ENCODE measurements at places on chromosomes 2 and 18.

DNA sequence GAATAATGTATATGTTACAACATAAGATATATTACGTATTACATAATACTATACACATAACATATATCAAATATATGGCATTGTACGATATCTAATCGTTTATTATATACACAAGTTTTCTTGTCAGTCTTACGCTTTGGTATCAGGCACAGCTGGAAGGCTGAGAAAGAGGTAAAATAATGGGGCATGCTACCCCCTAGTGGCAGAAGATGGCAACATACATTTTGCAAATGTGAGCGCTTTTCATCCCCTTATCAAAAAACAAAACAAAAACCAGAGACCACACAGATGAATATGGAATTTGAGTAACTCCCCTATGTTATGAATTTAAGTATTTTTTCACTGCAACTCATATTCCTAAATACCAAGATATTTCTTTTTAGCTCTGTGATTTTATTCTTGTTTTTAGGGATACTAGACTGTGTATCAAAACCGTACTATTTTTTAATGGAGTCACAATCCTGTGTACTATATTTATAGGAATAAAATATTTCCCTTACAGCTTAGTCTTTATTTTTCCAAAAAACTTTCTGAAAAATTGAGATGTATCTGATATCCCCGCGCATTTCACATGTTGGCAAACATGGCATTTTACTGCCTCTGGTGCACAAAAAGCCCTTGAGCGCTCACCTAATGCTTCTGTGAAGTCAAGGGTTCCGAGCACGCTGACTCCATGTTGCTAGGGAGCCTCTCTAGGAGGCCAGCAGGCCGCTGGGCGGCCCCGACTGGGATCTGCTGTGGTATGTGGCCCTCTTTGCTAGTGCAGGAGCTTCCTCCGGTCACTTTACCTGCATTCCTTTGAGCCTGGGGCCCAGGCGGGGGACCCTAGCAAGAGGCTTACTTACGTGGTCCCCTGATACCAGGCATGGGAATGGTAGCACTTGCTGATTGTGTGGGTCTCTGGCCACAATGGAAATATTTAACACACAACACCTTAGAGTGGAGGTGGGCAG is 62.5 kb downstream of the SLC4A3 start:
- DNase-seq = peak; percentile 68

DNA sequence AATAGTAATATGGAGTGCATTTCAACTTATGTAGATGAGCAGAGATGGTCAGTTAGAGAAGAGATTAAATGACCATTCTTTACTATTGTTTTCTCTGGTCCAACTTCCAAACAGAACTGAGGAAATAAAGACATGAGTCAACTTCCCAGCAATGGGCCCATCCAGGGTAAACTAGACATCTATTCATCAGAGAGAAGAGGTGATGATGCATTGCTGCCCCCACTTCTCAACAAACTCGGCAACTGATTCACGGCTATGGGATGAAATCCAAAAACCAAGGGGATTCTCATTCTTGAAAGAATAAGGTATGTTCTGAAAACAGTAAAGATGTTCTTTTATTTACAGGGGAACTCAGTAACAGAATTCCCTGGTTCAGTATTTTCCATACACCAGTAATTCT is 190.7 kb downstream of the RDH14 start:
- peak; percentile 69 for DNase-seq

DNA sequence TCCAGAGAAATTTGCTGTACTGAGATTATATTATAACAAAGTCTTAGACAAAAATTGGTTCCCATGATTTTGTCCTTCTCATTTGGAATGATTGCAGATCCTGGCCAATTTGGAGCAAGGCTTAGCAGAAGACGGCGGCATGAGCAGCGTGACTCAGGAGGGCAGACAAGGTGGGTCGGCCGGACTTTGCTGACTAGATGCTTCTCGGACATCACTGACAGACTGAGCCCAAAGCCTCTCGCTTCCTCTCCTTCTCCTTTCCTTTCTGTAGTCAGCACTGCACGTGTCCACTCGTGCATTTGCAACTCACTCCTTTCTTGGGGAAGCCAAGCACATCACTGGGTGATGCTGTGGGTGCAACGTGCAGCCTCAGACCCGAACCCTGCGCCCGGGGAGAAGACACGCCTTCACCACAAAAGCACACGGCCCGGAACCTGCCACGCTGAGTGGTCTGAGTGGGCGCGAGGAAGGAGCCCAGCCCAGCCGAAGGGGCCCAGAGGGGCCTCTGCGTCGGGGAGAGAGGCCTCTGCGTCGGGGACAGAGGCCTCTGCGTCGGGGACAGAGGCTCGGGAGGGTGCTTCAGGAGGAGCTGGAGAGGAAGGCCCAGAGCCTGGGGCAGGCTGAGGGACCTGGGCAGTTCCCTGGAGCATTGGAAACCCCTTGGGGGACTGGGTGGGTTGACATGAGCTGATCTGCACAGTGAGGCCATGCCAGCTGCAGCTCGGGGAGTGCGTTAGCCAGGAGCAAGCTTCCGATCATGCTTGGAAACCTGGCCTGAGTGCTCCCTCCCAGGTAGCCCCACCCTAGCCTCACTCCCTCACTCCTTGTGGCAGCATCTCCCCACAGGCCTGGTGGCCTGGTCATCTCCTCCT is 61.6 kb downstream of the ADI1 start:
- no peak for DNase-seq

DNA sequence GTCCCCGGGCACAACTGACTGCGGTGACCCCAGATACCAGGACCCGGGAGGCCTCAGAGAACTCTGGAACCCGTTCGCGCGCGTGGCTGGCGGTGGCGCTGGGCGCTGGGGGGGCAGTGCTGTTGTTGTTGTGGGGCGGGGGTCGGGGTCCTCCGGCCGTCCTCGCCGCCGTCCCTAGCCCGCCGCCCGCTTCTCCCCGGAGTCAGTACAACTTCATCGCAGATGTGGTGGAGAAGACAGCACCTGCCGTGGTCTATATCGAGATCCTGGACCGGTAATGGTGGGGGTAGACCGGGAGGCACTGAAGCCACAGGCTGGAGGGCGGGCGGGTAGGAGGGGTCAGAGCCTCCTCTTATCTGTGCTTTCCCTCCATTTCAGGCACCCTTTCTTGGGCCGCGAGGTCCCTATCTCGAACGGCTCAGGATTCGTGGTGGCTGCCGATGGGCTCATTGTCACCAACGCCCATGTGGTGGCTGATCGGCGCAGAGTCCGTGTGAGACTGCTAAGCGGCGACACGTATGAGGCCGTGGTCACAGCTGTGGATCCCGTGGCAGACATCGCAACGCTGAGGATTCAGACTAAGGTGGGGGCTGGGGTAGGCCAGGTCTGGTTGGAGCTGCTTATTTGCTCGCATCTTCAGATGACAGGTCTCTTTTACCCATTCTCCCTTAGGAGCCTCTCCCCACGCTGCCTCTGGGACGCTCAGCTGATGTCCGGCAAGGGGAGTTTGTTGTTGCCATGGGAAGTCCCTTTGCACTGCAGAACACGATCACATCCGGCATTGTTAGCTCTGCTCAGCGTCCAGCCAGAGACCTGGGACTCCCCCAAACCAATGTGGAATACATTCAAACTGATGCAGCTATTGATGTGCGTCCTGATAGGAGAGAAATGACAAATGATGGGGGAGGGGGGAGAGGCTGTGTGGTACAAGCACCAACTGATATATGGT is 780 bp downstream of the HTRA2 start:
- no peak for DNase-seq

- DNase-seq = no peak
These were observed 199.3 kb downstream of the MEMO1 start for GRCh38 chr2:31811482-31811881.

GRCh38 chr2:24919506-24920097 is 435 bp downstream of the ADCY3 start:
- no peak for DNase-seq

DNA sequence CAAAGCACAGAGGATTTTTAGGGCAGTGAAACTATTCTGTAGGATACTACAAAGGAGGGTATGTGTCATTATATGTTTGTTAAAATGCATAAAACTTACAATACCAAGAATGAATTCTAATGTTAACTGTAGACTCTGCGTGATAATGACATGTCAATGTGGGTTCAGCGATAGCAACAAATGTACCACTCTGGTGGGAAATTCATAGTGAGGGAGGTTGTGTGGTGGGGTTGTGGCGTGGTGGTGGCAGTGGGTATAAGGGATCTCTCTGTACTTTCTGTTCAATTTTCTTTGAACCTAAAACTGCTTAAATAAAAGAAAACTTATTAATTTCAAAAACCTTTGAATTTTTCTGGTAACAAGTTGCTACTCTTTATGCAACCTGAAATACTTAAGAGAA is 99.3 kb upstream of the SLC38A11 start:
- DNase-seq = no peak

DNA sequence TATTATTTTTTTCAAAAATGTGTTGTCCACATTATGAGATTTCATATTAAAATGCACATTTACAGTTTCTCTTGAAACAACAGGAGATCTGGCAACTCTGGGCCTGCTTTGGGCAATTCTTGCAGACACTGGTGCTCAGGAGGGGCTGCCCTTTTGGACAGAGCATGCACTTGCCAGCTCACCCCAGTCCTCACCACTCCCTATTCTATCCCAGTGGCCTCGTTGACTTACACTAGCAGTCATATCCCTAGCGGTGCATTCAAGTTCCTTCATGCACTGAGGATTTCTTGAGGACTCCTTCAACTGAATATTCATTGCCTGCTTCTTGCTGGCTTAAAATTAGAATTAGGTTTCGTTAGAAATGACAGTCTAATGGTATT is 87.9 kb upstream of the FHL2 start:
- no peak for DNase-seq

GRCh38 chr2:3244486-3244885 is 133.1 kb downstream of the EIPR1 start:
- no peak for DNase-seq

DNA sequence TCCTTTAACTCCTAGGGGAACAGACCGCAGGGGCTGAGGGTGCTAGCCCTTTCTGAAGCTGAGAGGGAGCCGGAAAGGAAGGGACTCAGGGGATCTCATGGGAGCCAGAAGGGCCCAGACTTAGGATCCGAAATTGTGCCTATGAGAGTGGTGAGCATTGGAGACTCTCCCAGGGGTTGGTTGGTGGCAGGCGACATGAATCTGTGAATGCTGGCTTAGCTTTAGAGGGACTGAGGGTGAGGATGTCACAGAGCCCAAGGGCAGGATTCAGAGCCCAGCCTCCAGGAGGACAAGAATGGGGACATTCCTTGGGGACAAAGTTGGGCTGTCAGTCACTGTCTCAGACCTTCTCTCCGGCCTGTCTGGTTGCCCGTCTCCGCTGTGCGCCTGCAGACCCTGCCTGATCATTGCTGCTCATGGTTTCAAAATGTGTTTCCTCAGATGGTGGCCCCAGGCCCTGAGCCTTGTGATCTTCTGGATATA is 17.5 kb downstream of the GNLY start:
- DNase-seq = no peak

GRCh38 chr2:178796079-178796677 is 11.0 kb downstream of the TTN start:
- peak; percentile 33 for DNase-seq

DNA sequence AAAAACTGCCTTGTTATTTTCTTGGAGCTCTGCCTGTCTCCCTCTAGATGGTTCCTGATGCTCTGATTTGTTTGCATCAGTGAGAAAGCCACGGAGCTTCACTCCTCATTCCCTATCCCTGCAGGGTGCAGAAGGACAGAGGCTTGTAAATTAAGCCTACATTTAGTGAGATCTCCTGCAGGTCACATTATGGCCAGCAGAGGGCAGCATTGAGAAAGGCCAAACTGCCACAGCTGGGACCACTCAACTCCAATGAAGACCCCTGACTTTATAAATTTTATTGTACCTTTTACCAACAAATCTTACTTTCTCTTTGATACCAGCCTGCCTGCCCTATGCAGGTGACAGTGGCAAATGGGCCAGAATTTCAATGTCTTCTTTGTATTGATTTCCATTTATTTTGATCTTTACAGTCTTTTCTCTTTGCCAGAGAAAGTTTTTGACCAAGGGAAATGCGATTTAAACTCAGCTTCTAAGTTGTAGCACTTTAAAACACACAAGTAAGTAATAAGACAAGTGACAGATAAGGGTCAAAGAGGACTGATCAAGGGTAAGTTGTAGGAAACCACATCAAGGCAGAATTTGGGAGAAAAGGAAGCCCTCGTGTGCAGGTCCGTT is 1029.1 kb upstream of the KLHL29 start:
- peak; percentile 16 for DNase-seq

GRCh38 chr18:5542515-5543035 is 1.2 kb downstream of the EPB41L3 start:
- peak; percentile 56 for DNase-seq

- DNase-seq = peak; percentile 82
These were observed 11.7 kb downstream of the LYPD6B start for GRCh38 chr2:149050188-149050587.

DNA sequence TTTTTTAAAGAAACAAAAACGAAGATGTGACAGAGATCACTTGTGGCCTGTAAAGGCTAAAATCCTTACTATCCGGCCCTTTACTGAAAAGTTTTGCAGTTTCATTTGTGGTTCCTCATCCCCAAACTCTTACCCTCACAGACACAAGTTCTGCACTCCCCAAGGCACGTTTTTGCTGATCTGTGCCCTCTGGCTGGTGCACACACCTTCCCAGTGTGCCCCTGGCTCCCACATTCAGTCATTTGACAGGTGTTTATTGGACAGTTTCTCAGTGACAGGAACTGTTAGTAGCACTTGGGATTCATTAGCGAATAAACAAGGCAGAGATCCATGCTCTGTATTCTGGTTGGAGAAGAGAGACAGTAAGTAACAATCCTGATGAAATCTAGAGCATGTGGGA is 22.8 kb downstream of the ZAP70 start:
- no peak for DNase-seq

DNA sequence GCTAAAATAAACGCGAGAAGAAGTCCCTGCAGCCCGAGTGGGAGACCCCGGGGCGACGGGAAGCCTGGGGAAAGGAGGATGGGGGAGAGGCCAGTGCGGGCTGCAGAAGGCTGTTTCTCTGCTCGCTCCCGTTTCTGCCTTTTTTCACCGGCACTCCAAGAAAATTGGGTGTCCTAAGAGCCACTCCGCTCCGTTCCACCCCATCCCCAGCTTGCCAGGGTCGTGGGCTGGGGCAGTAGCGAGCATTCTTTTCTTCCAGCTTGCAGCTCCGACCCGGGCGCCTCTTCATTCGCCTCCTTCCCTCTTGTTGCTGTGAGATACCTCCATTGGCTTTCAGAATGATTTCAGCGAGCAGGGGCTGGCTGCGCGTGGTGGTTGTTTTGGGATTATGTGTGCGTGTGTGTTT is 1.1 kb downstream of the HOXD3 start:
- DNase-seq = peak; percentile 58

GRCh38 chr18:63505566-63506335 is 29.0 kb downstream of the SERPINB5 start:
- DNase-seq = peak; percentile 31

DNA sequence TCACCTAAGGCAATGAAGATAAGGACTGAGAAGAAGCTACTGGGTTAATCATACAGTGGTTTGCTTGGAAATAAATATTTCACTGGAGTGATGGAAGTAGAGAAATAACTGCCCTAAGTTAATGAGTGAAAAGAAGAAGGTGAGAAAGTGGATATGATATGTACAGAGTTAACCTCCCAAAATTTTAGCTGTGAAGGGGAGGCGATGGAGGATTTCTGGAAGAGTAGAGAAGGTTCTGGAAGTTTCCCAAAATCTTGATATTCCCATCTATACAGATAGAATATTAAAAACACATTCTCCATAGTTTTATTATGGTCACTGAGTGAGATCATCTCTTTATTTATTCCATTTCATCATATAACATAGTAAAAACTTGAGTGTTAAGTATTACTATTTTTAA is 296.6 kb upstream of the RGPD4 start:
- DNase-seq = no peak
